ENCODE measurements at places on chromosomes 13 and 19.

DNA sequence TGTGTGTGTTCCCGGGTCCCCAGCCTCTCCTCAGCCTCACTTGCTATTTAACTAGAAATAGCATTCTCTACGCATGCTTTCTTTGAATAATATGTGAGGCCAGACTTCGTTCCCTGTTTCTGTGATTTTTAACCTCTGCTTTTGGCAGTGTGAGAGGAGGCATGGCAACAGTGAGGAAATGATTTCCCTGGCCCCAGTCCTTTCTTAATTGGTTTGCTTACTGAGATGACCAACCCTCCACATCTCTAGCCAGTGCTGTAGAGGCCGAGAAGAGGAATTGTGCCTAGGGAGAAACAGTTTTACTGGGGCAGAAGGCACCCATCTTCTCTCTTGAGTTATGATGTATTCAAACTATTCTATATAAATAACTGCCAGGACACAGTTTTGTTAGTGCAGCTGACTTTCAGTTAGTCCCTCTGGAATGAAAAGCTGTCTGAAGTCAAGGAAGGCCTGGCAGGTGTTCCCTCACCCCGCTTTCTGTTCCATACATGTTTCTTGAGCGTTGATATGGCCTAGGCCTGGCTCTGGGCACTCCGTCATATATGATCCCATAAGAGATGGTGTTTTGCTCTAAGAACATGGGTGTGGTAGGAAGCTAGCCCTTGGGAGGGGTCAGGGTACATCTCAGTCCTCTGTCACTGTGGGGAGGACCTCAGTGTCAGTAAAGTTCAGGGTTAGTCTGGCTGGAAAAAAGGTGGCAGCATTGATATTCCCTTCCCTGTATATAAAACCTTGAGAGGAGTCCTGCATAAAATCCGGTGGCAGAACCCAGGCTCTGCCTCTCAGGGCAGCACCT, 73.7 kb upstream of the NPAS1 start:
- DNase-seq, result no peak

GRCh38 chr19:44748426-44749254, at the start of gene BCL3:
BCL3 (plus strand) TSS chr19:44748708; CDS start chr19:44748791, 83 bp downstream.
- DNase-seq, result peak; percentile 48

GRCh38 chr13:22662771-22663170, 518.0 kb upstream of the SGCG start:
- DNase-seq, result no peak

GRCh38 chr19:2587001-2587719, 111.2 kb downstream of the GADD45B start:
- DNase-seq, result no peak

GRCh38 chr13:75811841-75812240, 175.7 kb downstream of the LMO7 start:
- DNase-seq, result no peak

DNA sequence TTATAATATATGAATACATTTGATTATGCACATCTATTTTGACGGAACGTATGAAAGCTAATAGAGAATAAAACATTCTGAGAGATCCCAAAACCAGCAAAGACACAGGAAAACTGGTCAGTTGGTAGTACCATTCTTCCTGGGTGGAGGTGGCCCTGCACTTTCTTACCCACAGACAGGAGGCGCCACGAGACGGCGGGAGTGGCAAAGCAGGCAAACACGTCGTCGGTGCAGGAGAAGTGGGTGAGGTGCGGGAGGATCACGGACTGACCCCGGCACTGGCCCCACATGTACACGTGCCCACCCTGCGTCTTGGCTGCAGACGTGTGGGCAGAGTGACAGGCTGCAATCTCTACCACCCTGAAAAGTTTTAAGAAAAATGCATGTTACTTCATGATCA, 36.1 kb downstream of the RCBTB1 start:
- DNase-seq, result no peak

- DNase-seq, result no peak
Measured at GRCh38 chr19:31204115-31204514, 145.1 kb downstream of the TSHZ3 start.

- peak; percentile 10 for DNase-seq
Measured at GRCh38 chr19:16001481-16002312, 52.9 kb downstream of the OR10H4 start.

GRCh38 chr19:5934774-5935472, 20.9 kb downstream of the CAPS start:
- DNase-seq, result no peak

GRCh38 chr19:47756627-47756929, 11.2 kb downstream of the NOP53 start:
- no peak for DNase-seq

DNA sequence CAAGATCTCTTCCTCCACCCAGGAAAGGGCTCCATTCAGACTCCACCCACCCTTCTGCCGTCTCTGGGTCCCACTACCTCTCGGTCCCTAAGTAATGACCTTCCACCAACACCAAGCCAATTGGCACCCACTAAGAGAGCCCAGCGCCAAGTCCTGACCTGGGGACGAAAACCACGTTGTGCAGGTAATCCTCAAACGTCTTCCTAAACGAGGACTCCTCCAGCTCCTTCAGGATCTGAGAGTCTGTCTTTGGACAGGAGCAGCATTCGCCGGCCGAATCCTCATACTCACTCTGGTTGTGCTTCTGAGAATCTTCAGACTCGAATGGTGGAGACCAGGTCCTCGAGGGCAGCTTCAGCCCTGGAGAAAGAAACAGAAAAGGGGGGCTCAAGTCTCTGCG, 83.1 kb downstream of the ZNF557 start:
- no peak for DNase-seq

GRCh38 chr13:32530841-32531253, 7.7 kb downstream of the N4BP2L2 start:
- DNase-seq, result no peak

DNA sequence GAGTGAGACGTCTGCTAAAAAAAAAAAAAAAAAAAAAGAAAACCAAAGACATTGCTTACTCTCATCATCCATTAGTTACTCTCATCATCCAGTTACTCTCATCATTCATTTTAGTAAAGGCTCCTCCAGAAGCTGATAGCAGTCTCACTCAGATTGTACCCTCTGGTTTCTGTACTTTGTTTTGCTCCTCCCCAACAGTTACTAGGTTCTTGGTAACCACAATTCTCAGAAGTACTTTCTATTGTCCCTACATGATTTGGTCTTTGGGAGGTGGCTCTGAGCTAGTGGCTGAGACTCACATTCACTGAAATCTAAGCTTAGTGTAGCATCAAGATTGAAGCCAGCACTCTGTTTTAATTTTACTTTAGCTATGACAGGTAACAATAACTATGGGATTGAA, 14.3 kb downstream of the ERICH4 start:
- DNase-seq, result no peak

GRCh38 chr13:98997011-98997730, 19.3 kb upstream of the DOCK9 start:
- no peak for DNase-seq

DNA sequence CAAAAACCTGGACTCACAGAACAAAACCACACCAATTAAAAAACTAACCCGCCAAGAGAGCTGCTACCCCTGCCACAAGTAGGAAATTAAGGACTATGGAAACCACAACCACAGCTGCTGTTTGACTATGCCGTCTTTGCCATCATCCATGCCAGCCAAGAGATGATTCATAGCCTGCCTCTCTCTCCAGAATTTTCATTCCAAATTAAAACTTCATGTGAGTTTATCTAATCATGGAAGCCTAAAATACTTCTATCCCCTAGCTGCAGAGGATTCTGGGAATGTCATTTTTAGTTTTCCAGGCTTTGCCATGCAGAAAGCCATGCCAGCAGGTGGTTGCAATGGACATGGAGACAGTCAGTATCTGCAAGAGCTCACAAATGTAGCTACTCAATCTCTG, 27.6 kb upstream of the GTF2F2 start:
- DNase-seq, result no peak

- DNase-seq, result no peak
Measured at GRCh38 chr13:79995334-79995733, 345.6 kb downstream of the SPRY2 start.

- DNase-seq, result no peak
Measured at GRCh38 chr19:29532097-29532496, 6.3 kb downstream of the VSTM2B start.

DNA sequence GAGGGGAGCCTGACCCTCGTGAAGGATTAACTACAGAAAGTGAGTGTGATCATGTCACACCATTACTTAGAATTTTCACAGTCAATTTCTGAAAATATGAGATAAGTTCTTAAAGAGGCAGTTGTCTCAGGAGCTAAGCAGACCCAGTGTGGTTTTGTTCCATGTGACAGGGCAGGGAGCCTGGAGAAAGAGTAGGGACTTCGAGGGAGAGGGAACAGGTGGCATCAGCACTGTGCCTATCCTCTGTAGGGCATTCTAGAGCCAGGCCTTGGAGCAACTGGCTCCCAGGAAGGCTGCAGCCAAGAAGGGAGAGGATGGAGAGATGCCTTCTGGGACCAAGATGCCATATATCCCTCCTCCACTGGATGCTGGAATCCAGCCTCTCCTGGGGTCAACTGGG, 183.0 kb downstream of the TSHZ3 start:
- no peak for DNase-seq

DNA sequence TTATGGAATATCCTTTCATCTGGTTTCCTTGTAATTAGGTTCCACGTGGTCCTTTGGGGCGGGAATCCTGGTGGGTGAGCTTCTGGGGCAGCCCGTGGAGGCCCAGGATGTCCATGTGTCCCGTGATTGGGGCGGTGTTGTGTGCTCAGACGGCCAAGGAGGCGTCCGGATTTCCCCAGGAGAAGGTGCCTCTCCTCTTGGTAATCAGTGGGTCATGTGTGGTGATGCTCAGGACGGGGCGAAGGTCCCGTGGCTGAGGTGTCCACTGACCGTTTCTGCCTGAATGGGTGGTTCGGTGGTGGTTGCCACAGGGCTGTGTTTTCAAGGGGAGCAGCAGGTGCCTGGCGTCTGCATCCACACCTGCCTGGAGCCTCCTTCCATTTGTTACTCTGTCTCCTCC, 52.2 kb upstream of the F7 start:
- no peak for DNase-seq

DNA sequence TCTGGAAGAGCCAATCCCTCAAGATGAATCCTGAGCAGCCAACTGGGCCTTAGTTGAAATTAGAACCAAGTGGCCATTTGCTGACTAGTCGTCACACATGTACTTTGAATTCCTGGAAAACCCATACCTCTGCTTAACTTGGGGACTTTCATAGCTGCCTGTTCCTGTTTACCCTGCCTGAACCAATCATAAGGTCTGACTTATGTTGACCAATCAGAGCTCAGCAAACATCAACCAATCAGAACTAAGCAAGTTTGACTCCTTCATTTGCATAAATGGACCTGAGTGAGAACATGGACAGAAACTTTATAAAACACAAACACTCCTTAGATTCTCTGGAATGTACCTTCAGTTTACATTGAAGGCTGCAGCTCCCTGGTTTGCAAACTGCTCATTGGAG, 50.8 kb downstream of the LATS2 start:
- DNase-seq, result no peak

- DNase-seq, result no peak
Measured at GRCh38 chr13:76223565-76223964, 587.4 kb downstream of the LMO7 start.

GRCh38 chr13:42880056-42880605, 98.7 kb downstream of the FAM216B start:
- DNase-seq, result no peak

DNA sequence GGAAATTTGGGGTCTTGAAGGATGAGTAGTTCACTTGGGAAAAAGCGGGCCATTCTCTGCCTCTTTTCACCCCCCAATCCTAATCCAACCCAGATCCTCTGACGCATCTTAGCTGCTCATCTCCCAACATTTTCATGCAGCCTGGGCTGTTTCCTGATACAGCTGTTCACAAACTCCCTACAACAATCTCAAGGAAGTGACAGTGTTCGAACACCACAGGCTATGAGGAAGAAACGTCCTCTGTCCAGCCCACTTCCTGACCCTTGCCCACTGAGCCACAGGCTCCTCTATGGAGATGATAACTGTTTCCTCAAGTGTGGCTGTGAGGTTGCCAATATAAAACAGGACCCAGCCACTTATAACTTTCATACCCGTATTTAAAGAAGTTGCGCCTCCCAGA, 16.2 kb downstream of the LMTK3 start:
- DNase-seq, result no peak

- no peak for DNase-seq
Measured at GRCh38 chr13:109096101-109096500, 466.7 kb downstream of the MYO16 start.

Measured in activated CD8-positive, alpha-beta memory T cell treated with anti-CD3 and anti-CD28 coated beads for 4 hours (primary cell).